ENCODE measurements at places on chromosomes 2 and 18.

DNA sequence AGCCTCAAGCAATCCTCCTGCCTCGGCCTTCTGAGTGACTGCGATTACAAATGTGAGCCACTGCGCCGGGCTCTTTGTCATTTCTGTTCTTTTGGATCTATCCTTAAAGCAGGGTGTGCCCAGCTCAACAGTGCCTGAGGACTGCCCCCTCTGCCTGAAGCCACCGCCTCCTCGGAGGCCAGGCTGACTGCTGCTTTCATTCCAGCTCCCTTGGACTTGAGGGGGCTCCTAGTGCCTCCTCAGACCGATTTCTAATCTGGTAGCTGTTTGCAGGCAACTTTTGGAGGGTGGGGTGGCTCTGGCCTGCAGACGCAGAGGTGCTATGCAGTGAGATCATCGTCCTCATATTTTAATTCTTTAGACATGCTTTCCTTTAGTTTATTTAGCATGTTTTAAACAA lies 35.9 kb upstream of the KLF11 start:
- DNase-seq = no peak

DNA sequence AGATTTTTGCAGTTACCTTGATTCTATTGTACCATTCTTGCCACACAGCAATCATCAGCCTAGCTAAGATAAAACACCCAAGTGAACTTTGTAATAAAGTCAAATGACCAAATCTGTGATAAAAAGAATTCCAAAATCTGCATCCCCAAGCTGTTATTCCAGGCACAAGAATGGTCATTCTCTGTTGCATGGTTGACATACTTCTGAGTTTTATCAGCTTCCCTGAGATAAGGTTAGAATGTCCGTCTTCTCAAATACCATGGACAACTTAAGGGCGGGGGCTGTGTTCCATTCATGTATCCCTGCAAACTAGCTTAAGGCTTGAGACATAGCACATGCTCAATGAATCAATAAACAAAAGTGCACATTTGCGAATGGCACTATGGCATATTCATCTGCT lies 8.1 kb upstream of the BMP10 start:
- no peak for DNase-seq

- no peak for DNase-seq
Observed at GRCh38 chr2:4370422-4371090, 667.2 kb downstream of the DCDC2C start.

DNA sequence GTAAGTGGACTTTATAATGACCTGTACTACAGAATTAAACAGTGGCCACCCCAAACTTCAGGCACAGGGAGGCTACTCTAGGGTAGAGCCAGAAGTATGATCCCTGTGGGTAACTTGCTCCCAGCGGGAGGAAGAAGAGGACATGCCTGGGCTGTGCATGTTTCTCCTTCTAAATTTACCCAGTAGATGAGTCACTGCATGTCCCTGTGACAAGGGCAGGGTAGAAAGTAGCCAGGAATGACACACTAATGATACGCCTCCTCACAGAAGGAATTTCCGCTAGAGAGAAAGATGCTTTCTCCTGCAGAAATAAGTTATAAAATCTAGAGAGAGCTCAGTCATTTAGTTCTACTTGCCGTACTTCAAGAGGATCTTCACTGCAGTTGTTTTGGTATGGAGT lies 7.5 kb downstream of the ACYP2 start:
- DNase-seq = no peak

DNA sequence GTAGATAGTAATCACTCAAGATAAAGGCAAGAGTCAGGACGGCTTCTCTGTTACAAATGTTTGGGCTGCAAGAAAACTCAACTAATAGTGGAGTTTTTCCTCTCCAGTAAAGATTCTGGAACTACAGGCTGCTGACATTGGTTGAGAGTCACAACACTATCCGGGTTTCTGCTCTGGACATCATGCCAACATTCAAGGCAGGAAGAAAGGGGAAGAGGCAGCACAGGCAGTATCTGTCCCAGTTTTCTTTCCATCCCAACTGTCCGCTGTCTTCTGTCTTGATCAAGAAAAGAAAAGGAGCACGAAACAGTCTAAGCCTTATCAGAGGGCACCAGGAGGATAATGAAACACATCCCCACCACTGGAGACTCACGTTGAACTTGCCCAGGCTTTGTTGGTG lies 132.1 kb downstream of the MAIP1 start:
- no peak for DNase-seq

DNA sequence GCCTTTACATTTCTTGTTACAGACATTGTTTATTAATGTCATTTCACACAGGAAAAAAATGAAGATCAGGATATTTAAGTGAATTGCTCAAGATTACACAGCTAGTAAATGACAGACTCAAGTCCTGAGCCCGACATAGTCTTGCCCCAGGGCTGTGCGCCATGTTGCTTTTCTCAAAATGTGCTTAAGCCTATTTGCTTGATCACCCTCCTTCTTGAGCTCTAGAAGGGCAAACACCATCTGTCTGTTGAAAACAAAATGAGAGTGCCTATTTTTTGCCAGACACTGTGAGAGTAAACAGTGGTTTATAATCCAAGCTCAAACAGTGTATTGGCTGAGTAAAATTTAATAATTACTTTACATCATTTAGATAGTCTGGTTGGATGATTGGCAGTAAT lies 34.8 kb upstream of the HNMT start:
- no peak for DNase-seq

DNA sequence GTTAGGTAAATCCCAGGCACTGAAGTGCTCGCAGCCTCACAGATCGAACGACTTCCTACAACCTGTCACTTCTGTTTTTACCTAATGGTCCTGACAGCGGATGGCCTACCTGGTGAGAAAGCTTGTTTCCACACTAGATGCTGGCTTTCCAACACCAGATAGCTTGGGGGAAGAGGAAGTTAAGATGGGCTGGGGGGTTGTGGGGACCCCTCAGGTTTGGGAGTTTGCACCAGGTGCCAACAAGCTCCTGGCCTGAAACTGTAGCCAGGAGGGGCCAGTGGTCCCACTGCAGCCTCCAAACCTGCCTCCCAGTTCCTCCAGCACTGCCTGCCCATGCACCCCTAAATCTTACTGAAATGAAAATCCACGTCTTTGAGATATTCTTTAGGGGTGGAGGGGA lies 3.9 kb downstream of the TMEM185B start:
- DNase-seq = no peak

- no peak for DNase-seq
Observed at GRCh38 chr2:113274432-113274831, 4.3 kb downstream of the PAX8 start.

- DNase-seq = no peak
Observed at GRCh38 chr2:2523461-2524347, 192.6 kb upstream of the MYT1L start.

DNA sequence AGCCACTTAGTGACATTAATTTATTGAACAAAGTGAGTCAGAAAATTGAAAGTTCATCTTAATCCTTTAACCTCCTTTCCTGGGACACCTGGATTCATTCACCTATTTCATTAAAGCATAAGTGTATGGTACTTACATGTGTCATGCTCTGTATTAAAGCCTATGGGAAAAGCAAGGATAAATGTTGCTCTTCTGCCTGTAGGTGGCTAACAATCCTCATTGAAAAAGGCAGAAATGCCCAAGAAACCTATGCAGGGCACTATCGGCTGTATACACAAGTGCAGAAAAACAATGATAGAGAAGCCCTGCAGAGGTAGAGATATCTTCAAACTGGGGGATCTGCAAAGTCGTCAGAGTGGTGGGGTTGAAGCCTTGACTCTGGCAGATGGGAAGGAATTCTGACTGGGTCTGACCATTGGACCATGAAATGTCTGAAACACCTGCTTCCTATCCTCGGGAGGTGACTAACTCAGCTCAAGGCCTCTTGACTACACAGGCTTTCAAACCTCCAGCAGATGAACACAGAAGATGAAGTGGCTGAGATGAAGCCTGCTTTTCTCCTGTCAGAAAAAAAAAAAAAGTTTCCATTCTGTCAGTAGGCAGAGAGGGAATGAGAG lies 83.1 kb downstream of the DCC start:
- DNase-seq = no peak

GRCh38 chr2:16129716-16130540 lies 189.6 kb downstream of the MYCN start:
- no peak for DNase-seq

DNA sequence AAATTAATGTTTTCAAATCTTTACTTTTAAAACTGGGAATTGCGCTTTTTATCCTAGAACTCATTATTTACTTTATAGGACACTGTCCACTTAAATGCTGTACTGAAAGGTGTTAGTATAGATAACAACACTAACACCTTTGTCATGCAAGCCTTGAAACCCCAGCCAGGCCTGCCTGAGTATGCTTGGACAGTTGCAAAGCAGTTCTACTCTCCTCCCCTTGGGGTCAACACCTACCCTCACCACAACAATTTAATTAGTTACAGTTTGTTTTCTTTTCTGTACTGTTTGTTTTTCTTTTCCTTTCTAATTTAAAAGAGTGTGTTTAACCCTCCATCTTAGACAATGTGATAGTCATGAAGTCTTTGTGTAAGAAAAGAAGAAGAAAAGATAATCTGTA lies 18.9 kb upstream of the FAM98A start:
- DNase-seq = no peak

GRCh38 chr2:75311993-75312392 lies 112.7 kb upstream of the TACR1 start:
- no peak for DNase-seq

DNA sequence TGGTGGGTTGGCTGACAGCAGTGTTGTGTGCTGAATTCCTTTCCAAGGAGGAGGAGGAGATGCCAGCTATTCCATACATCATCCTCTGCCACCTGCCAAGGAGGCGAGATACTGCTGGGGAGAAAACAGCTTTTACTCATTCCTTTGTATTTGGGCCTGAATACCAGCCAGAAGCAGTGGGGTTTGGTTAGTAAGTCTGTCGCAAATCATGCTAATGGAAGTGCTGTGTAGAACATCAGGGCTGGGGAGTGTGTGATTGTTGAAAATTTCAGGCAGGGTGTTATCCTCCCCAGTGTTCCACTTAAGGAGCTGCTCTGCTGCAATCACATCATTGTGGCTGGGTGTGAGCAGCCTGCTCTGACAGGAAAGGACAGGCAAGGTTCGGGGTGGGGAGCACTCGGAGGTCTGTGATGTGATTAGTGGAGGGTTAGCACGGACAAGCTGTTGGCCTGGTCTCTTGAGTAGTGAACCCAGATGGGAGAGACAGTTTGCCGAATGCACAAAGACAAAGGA lies 128.2 kb upstream of the DLX2 start:
- DNase-seq = no peak

DNA sequence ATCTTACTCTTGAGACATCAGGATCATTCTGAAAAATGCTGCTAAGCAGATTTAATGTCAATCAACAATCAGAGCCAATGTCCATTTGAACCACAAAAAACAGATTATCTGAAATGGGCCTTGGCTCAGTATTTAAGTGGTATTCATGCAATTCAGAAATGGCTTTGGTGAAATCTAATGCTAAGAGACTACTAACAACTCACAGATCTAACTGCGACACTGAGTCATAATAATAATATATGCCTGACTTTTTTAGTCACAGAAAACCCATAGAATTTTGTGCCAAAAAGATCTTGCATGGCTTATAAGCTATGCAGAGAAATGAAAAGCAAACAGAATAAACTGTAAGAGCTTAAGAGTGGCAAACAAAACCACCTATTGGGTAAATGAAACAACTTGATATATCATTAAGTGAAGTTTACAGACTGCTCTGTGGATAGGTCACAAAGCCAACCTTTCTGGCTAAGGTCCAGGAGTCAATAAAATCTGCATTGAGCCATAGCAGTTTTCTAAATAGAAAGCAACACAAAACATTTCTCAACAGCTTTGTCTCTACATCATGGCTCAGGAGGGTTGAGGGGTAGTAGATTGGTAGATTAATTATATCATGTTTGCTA lies 234.3 kb downstream of the LRATD1 start:
- no peak for DNase-seq

GRCh38 chr2:2873450-2873811 lies 504.2 kb downstream of the EIPR1 start:
- DNase-seq = no peak

All from stimulated activated CD8-positive, alpha-beta memory T cell treated with anti-CD3 and anti-CD28 coated beads, Interleukin-7, amount 100 ng/mL, for 4 hours (primary cell).